ENCODE measurements at places on chromosomes 11 and 22.
A peak's percentile ranks its signal among the peaks of the same experiment; 100 is the strongest.

GRCh38 chr11:18264677-18265555 is 1.1 kb upstream of the SAA1 start:
- DNase-seq, result no peak

GRCh38 chr11:2737226-2737590 is 37.4 kb upstream of the KCNQ1OT1 start:
- no peak for DNase-seq

GRCh38 chr11:128926000-128926399 is 16.7 kb downstream of the TP53AIP1 start:
- no peak for DNase-seq

DNA sequence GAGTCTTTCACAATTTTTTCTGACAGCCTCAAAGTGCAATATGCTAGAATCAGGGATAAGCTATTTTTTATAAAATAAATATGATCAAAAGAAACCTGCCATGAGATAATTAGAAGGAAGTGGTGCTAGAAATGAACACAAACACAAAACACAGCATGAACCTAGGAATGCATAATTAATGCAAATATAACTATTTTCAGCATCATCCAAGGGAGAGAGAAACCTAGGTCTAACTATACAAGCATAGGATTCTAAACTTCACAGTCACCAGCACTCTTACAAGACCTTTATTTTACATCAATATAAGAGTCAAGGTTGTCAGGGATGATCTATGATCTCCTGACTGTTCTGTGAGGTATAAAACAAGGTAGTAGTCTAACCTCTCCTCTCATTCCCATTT is 29.2 kb downstream of the TTC28 start:
- no peak for DNase-seq

DNA sequence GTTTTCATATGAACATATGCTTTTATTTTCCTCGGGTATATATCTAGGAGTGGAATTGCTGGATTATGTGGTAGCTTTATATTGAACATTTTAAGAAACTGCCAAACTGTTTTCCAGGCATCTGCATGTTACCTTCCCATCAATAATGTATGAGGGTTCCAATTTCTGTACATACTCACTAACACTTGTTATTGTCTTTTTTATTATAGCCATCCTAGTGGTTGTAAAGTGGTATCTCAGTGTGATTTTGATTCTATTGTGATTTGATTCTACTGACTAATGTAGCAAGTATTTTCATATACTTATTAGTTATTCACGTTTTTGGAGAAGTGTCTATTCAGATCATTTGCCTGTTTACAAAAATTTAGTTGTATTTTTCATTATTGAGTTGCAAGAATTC is 2.0 kb downstream of the ANO5 start:
- no peak for DNase-seq

GRCh38 chr11:120722524-120722923 is 211.0 kb downstream of the GRIK4 start:
- no peak for DNase-seq

- DNase-seq, result no peak
These were observed 489.8 kb upstream of the LARGE1 start for GRCh38 chr22:34410111-34410510.

- no peak for DNase-seq
These were observed 418.6 kb downstream of the FAM181B start for GRCh38 chr11:82315093-82315492.

GRCh38 chr11:46711303-46711702 is 7.7 kb upstream of the F2 start:
- no peak for DNase-seq

GRCh38 chr11:91305402-91305801 is 919.2 kb upstream of the FAT3 start:
- DNase-seq, result no peak

- no peak for DNase-seq
These were observed 6.6 kb downstream of the NEAT1 start for GRCh38 chr11:65429068-65429681.

- DNase-seq, result peak; percentile 7
These were observed 1.3 kb downstream of the PRPF19 start for GRCh38 chr11:60905047-60905446.

GRCh38 chr11:73726825-73727224 is 34.0 kb downstream of the RAB6A start:
- no peak for DNase-seq

DNA sequence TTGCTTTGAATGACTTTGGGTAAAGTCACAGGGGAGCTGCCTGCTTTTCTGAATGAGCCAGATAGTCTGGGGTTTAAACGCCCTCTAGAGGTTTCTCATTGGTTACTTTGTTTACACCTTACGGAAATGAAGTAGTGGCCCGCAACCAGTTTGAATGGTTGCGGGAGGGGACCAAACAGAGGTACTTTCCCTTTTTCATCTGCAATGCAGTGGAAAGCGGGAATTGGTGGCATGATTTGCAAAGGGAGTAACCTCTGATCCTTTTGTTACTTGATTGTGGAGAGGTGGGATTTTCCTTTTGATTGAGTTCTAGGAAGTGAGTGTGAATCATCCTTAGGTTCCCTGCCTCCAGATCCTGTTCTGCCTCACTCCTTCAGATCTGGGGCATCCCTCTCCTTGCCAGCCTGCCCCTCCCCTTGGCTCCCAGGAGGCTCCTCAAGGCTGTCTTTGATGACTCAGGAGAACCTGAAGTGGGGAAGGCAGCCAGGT is 15.9 kb upstream of the GLYATL1 start:
- peak; percentile 87 for DNase-seq

DNA sequence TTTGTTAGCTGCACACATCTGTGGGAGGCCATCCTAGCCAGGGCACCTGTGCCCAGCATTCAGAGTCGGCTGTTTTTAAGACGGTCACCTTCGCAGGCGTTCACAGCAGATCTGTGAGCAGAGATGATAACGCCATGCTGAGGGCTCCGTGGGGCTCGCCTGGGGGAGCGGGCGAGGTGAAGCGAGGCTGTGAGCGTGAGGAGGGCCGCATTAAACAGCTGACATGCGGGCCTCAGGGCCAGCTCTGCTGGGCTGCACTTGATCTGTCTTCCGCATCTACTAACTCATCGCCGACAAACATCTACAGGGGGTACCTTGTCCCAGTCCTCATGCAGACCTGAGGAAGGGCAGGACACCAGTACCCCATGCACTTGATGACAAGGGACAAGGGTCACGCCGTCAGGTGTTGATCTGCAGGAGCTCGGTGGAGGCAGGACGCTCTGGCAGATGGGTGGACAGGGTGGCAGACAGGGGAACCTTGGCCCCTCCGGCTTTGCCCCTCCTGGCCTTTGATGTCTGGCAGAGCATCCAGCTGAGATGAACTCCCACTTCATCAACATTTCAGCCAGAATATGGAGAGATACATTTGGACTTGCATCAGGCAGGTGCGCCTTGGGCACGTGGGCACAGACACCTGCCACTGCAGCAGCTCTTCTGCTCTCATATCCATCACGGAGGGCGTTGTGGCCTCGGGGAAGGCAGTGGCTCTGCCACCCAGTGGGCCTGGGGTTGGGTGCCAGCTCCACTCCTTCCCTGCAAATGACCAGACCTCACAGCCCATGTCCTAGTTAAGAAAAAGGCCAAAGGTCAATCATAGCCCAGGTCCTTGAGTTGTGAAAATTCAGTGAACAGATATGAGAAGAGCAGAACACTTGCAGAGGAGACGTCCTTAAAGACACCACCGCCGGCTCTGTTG is 822.9 kb downstream of the BRD1 start:
- DNase-seq, result no peak

DNA sequence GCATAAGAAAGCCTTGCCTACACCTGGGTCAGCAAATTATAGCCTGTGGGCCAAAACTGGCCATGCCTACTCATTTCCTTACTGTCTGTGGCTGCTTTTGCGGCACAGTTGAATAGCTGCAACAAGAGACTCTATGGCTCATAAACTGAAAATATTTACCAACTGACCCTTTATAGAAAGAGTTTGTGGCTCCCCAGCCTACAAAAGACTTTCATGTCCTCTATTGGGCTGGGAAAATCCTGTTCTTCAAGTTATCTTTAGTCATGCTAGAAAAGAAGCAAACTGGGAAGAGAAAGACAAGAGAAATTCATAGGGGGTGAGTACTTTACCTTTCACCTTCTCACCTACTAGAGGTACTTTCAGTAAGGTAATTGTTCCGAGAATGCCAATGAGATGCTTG is 175.1 kb downstream of the SWAP70 start:
- DNase-seq, result peak; percentile 84

- no peak for DNase-seq
These were observed 30.7 kb upstream of the LMO1 start for GRCh38 chr11:8294251-8294935.

DNA sequence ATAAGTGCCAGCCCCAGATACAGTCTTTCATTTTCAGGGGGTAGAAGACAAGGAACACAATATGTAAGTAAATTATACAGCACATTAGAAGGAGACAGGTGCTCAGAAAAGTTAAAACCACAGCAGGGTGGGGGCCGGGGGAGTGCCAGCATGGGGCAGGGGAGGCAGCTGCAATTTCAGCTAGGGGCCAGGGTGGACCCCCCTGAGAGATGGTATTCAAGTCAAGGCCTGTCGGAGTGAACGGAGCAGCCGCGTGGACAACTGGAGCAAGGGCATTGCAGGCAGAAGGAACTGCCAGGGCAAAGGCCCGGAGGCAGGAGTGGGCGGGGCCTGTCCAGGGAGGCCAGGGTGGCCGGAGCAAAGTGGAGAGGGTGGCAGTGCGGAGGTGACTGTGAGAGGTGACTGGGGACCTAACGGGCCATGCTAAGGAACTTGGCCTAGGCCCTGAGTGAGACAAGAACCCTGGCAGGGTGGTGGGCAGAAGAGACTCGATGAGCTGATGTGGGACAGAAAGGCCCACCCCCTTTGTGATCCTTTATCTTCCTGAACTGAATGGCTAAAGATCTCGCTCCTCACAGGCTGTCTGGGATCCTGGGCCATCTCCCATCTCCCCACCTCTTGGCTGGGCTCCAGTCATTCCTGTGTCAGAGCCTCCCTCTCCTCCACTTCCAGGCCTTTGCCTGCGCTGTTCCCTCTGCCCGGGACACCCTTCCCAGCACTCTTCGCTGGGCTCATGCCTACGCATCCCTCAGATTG is 22.4 kb upstream of the FLRT1 start:
- DNase-seq, result no peak

DNA sequence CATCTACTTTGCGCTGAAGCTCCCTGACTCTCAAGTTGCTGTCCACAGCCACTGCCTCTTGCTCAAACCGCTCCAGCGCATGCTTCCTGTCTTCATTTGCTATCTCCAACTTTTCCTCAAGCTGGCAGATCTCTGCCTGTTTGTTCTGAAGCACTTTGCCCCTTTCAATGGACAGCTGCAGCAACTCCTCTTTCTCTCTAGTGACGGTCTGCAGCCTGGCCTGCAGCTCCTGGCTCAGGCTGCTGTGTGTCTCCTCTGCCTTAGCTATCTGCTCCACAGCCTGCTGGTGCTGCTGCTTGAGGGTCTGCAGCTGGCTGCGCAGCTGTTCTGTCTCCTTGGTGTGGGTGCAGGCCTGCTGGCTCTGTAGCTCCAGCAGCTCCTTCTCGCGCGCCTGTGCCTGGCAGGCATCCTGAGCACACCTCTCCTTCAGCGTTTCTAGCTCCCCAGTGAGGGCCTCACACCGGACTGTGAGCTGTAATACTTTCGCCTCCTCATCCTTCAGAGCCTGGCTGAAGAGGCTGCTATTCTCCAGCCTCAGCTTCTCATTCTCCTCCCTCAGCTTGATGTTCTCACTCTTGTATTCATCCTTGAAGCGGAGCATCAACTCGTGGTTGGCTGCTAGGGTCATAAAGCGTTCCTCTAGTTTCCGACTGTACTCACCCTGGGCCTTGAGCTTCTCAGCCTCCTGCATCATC is 723 bp downstream of the CCDC89 start:
- no peak for DNase-seq

GRCh38 chr11:1390569-1391164 is 933 bp downstream of the BRSK2 start:
- DNase-seq, result no peak

DNA sequence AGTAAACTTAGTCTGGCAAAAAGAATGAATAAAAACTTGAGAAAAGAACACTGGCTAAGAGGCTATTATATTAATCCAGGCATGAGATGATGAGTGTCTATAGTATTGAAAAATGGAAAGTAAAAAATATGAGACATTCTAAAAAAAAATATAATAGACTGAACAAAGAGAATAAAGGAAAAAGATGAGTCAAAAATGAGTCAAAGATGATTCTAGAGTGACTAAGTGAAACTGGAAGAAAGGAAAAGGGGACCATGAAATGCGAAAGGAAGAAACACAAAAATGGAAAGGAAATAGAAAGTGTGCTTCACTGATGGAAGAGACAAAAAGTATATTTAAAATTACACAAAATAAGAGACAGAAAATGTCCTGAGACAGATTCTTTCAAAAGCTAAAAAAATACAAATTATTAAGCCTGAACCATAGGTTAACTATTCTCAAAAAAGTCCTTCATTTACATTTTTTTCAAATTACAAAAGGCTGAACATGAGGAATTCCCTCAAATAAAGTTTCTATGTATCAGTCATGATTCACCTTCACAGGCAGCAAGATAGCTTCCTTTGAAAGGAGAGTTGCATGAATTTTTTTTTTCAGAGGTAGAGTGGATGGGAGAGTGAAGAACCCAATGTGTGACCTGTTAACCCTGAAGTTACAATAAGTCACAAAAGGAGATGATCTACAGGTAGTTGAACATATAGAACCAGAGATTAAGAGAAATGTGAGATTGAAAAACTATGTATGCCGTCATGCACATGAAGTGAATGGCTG is 75.2 kb downstream of the EIF3M start:
- peak; percentile 90 for DNase-seq

- no peak for DNase-seq
These were observed 61.9 kb downstream of the CYB5R2 start for GRCh38 chr11:7611411-7611810.

GRCh38 chr11:35303596-35304385 is 115.6 kb downstream of the SLC1A2 start:
- no peak for DNase-seq

DNA sequence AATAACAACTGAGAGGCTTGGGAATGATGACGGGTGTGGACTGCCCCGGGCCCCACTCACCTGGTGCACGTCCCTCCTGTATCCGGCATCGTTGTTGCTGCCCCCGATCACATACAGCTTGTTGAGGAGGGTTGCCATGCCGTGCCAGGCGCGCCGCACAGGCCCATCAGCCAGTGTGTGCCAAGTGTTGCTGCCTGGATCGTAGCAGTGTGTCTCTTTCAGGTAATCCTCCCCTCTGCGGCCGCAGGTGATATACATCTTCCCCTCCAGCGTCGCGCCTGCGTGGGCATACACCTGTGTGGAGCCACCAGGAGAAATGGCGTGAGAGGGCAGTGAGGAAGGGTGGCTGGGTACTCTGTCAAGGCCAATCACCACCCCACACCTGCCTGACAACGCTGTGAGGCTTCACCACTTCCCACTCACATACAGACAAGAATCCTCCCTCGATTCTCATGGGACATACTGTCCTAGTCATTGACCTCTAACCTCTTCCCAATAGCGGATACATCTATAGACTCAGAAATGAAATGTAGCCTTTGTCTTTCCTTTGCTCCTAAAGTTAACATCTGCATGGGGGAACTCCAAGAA is 8.9 kb upstream of the SCARF2 start:
- DNase-seq, result no peak

DNA sequence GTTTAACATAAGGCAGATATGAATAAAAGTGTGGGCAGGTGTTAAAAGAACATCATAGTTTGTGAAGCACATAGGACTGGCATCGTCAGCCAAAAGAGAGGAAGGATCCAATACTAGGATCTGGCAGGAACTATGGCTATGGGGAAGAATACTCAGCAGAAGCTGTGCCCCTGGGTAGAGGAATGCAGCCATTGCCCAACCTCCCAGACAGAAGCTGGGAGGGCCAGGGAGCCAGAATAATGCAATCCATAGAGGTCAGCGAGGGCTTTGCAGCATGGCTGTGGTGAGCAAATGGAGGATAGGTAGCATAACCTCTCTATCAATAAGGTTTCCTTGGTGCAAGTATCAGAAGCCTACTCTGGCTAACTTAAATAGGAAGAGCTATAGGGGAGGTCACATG is 11.7 kb upstream of the CSTF3 start:
- no peak for DNase-seq
